ENCODE measurements at places on chromosomes 2 and 18.

DNA sequence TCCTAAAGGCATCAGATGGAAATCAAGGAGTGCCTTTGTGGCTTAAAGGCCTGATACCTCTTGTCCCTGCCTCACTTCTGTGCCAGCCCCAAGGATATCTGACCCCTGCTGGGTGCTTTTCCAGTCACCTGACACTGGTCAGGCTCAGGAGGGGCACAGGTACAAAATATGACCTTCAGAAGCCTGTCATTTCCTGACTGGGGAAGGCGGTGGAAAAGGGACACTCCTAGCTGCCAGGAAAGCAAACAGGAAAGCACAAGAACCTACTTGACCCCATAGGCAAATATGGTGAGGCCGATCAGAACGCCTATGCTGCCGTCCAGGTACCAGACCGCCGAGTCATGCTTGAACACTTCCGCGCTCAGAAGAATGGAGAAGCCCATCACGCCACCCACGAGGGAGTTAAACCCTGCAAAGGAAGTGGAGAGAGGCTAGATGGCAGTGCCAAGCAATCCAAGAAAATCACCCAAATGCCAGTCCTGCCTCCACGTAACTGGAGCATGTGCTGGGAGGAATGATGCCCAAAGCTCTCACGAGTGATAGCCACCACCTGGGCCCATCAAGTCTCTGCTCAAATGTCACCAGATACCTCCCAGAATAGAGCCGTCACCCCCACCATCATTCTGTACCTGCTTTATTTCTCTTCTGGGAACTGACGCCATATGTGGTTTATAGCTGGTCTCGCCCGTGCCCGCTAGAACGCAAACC lies 204.0 kb downstream of the MGAT5 start:
- DNase-seq = no peak

DNA sequence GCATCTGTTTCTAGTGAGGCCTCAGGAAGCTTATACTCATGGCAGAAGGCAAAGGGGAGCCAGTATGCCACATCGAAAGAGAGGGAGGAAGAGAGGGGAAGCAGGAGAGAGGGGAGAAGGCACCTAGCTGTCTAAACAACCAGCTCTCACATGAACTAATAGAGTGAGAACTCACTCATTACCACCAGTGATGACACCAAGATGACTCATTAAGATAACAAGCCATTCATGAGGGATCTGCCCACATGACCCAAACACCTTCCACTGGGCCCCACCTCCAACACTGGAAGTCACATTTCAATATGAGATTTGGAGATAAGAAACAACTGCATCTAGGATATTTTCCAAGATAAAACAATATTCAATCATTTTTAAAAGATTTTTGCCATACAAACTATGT lies 753.9 kb upstream of the ZEB2 start:
- DNase-seq = no peak

- no peak for DNase-seq
These were observed 99.4 kb downstream of the PKP4 start for GRCh38 chr2:158556124-158556523.

DNA sequence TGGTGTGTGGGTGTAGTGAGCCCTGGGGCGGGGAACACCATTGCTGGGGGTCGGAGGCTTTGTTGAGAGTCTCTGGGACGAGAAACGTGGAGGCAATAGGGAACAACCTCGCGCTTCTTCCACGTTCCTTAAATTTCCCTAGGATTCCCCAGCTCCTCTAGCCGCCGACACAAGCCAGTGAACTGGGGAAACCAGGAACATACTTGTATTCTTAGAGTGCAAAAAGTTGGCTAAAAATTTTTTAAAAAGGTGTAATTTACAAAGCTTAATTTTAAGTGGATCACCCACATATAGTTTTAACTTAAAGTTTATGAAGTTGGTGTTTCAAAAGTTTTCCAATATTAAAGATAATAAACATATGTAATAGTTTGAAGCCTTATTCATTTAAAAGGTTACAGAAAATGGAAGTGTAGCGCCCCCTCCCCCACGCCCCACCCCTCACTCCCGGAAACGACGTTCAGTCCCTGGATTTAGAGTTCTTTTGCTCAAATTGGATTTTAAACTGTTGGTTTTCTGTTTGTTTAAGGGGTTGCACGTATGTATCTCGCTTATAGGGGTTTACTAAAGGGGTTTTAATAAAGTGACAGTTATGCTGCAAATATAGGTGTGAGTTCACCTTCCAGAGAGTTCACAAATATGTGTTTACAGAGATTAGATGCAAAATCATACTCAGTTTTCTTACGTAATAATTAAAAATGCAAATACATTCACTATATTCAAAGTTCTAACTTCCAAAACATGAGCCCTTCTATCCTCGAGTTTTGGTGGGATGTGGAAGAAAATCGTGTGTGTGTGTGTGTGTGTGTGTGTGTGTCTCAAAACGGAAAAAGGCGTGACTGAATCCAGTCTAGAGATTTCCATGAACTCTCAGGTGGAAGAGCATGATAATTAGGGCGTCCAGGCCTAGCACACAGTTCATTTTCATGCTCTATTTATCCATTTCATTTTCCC lies 872 bp downstream of the DSG2 start:
- DNase-seq = no peak

DNA sequence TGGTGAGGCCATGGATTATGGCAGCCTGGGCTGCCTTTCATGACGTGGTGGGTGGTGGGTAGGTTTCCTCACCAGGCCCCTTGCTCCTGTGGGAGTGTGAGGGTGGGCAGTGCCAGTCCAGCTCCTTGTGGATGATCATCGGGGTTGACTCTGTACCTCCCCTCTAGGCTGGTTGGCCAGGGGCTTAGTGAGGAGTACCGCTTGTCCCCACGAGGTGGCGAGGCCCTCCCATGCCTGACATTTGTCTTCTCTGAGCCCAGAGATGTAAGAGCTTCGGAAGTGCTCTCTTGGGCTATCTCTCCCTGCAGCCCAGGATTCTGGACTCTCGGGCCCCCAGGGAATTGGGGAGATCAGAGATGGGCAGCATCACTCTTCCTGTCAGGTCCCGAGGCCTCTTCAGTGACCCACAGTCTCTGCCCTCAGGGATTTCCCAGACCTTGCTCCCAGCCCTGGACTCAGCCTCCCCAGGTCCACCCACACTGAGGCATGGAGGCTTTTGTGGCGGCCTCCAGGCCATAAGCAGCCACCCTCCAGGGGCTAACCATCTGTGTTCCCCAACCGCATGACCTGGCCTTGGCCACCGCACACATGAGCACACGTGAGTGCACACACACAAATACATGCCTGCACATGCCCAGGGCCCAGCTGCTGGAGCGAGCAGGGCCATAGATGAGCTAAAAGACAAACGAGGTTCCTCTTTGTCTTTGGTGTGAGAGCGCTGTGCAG lies 6.5 kb downstream of the SPR start:
- peak; percentile 28 for DNase-seq

- no peak for DNase-seq
These were observed 174.1 kb downstream of the LRATD1 start for GRCh38 chr2:14806613-14807012.

DNA sequence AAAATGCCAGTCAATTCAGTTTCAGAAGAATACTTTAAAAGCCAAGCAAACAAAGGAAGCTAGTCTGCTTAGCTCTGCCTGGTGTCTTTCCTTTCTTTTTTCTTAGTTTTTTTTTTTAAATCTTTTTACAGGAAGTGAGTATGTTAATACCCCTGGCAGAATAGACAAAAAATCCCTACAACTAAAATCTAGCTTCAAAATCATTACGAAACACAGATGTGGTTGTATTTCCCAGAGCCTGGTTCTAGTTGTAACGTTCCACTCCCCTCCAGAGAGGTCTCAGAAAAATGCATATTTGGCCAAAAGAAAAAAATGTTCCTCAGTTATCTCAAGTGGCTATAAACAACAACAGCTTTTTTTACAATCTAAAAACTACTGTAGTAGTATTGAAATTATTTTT lies 202.1 kb upstream of the RND3 start:
- DNase-seq = no peak

- no peak for DNase-seq
These were observed 232.4 kb downstream of the MEIS1 start for GRCh38 chr2:66667301-66667700.

DNA sequence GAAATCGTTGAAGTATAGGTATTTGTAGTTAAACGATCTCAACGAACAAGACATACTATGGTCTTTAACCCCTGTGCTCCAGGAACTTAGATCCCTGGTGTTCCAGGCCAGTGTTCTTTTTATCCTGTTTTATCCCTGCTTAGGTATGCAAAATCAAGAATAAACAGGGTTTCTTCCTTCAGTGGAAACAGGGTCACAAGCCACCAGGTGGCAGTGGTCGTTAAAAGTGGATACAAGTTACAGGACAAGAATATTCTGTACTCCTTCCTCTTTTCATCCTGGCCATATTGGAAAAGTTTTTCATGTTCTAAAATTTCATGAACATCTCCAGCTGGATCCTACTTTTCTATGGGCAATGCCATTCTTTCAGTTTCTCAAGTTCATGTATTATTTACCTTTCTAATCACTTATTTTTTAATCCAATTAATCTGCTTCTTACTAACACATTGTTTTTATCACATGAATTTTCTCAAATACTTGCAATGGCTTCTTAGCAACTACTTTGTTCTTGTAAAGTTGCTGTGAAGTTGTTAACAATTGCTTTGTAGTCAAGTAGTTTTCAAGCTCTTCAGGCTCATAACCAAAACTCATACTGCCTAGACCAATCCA lies 16.4 kb upstream of the HNMT start:
- DNase-seq = peak; percentile 23

GRCh38 chr2:95004711-95005110 lies 20.8 kb upstream of the MAL start:
- no peak for DNase-seq

- no peak for DNase-seq
These were observed 788.4 kb upstream of the SOX11 start for GRCh38 chr2:4903656-4904348.

DNA sequence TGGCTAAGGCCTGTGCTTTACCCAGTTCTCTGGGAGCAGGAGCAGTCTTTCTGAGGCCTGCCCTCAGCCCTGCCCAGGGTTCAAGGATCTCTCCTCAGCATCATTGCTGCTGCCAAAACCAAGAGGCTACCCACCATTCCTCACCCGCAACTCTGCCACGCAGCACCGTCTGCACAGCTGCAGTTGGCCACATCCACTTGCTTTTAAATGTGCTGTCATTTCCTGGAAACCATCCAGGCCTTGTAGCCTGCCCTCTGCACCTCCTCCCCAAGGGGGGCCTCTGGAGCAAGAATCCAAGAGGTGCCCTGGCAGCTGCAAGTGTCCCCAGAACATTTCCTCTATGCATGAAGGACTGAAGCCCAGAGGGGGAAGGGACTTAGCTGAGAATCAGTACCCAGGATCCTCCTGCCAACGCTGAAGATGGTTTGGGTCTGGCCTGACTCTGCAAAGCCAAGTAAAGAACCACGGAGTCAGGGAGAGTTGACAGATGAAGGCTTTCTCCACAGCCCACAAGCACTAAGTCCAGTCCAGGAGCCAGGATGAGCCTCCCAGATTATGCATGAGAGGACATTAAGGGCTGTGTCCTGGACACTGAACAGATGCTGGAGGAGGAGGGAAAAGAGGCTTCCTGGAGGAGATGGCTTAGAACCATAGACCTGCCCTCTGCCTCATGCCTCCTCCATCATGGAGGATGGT lies 14.9 kb downstream of the EMX1 start:
- no peak for DNase-seq

DNA sequence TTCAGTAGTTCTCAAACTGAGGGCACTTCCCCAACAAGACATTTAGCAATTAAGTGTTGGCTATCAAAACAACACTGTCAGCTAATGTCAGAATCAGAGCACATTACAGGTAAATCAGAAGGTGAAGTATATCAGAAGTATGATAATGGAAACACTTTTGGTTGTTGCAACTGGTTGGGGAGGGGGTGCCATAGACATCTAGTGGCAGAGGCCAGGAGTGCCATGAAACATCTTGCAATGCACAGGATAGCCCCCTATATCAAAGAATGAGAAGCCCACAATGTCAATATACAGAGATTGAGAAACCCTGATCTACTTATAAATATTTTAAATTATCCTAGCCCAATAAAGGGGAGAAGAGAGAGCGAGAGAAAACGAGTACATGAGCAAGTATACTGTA lies 4.9 kb upstream of the XPO1 start:
- DNase-seq = no peak

DNA sequence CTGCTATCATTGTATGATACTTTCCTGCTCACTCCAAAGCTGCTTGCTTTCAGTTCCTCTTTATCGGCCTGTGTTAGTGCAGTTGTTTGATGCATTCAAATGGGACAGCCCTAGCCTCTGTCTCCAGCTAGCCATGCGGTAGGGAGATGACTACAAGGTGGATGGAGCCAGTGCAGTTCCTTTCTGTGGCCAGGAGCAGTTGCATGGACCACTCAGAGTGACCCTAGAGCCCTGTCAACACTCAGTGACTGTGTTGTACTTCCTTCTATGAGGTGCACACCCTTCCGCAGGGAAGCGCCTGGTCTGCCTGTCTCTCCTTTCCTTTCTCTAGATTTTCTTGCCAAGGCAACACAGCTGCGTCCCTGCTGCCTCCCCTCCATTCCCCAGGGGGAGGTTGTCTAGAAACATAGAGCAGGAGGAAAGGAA lies 33.8 kb downstream of the KCNS3 start:
- DNase-seq = no peak

- no peak for DNase-seq
These were observed 4.4 kb downstream of the LIMS2 start for GRCh38 chr2:127670957-127671290.

DNA sequence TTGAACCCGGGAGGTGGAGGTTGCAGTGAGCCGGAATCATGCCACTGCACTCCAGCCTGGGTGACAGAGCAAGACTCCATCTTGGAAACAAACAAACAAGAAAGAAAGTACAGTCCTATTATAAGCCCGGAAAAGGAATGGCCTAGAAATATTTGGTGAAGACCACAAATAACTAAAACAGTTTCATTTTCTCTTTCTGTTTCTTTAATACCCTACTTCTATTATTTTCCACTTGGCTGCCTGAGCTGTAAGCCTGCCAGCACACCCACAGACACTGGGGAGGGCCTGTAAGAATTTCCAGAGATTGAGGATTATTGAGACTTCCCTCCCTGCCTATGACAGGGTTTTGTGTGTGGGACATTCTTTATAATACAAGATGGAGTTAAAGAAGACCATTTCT lies 188.0 kb upstream of the DCC start:
- no peak for DNase-seq

GRCh38 chr18:39480494-39481195 lies 1915.0 kb upstream of the CELF4 start:
- no peak for DNase-seq

DNA sequence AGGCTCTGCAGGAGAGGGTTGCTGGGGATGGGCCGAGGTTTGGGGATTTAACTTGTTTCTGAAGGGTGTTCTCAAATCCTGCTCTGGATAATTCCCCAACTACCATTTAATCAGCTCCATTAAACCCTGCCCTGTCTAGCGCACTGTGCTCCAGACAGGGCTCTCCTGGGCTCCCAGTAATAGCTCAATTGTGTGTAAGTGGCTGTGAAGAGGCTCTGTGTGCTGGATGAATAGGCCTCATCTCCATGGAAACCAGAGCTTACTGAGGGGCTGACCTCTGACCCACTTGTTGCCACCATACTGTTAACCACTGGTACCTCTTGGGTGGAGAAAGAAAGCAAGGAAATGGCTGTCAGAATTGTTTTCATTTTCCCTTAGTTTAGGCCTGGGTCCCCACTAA lies 92.9 kb downstream of the TGOLN2 start:
- no peak for DNase-seq

All from stimulated activated CD4-positive, alpha-beta T cell treated with anti-CD3 and anti-CD28 coated beads, Interleukin-15, amount 100 ng/mL, for 48 hours (primary cell).